Left ventricle myocardium superior (tissue), 1 donor: ENCODE measurements at places on chromosomes 13 and 19.
A peak's percentile ranks its signal among the peaks of the same experiment; 100 is the strongest.

- no peak for DNase-seq
These were observed 19.6 kb downstream of the ARHGEF1 start for GRCh38 chr19:41902594-41902993.

DNA sequence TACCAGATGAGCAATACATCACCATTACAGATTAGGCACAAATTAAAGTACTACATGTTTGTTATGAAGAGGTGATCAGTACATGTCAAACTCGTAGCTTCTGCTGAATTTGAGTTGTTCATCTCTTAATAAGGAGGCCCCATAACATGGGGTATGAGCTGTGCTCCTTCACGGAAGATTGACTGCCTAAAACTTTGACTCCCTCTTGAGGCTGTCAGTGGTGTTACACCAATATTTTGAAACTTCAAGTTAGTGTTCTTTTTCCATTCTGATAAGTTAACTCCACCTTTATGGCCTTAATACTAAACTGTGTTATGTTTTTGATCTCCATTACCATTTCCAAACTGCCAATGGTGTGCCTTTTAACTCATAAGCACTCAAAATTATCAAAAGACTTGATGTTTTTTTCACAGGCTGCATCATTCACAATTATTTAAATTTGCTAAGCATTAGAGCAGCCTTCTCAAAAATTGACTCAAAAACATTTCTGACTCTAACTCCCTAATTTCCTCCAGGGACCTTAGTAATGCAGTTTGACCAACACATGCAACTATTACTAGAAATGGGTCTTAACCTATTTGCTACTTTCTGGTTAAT lies 1591.5 kb downstream of the PCDH9 start:
- DNase-seq = no peak

- peak; percentile 55 for DNase-seq
These were observed 269.1 kb downstream of the NDFIP2 start for GRCh38 chr13:79749984-79750551.

DNA sequence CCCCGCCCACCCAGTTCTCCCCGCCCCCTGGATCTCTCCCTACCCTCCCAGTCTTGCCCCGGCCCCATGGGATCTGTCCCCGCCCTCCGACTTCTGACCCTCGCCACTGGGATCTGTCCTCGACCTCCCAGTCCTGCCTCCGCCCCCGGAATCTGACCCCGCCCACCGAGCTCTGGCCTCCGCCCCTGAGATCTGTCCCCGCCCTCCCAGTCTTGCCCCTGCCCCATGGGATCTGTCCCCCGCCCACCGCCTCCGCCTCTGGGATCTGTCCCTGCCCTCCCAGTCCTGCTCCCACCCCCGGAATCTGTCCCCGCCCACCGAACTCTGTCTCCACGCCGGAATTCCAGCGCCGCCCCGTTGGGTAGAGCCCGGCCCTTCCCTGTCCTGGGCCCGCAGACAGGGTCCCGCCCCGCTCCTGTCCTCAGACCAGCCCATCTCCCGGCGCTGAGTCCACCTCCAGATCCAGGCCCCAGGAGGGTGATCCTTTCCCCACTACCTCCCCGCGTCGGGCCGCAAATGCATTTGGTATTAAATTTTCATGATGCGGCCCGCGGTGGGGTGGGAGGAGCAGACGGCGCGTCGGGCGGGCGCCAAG lies 1.5 kb upstream of the SLC17A7 start:
- peak; percentile 96 for DNase-seq

DNA sequence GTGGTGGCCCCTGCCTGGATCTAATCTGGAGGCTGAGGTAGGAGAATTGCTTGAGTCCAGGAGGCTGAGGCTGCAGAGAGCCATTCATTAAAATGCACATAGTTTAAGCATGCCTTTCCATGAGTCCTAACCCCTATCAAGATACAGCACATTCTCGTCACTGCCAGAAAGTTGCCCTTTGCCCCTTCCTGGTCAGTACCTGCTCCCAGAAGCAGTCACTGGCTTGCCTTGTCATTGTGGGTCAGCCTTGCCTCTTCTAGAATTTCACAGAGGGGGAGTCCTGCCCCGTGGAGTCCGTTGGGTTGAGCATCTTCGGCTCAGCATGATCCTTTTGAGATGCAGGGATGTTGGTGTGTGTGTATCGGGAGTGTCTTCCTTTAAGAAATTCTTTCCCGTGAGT lies 10.8 kb downstream of the BICRA start:
- DNase-seq = no peak

GRCh38 chr13:100521851-100522617 lies 66.6 kb downstream of the GGACT start:
- no peak for DNase-seq

- peak; percentile 65 for DNase-seq
These were observed 8.8 kb upstream of the BBC3 start for GRCh38 chr19:47239610-47240296.

- no peak for DNase-seq
These were observed 487.6 kb downstream of the GPC6 start for GRCh38 chr13:93714171-93714570.

DNA sequence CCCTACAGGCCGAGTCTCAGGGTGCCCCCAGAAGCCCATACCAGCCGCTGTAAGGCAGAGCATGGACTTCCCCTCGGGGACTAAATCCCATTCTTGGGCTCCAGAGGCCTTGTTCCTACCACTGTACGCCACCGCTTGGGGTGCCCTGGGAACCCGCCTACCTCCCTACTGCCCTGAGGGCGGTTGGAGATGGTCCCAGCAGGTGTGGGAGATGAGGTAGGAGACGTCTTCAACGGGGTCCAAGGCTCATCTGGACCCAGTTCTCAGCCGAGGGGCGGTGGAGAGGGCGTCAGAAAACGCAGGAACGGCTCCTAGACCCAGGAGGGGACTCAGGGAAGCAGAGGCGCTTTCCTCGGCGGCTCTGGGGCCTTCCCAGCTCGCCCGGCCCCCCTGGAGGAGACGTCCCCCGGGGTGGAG lies 833 bp upstream of the ZIK1 start:
- DNase-seq = no peak

- no peak for DNase-seq
These were observed 9.4 kb downstream of the ANGPTL8 start for GRCh38 chr19:11248852-11249251.
